ENCODE measurements at places on chromosomes 1 and 21.

GRCh38 chr1:165882168-165882837, 54.9 kb downstream of the UCK2 start:
- no peak for DNase-seq

DNA sequence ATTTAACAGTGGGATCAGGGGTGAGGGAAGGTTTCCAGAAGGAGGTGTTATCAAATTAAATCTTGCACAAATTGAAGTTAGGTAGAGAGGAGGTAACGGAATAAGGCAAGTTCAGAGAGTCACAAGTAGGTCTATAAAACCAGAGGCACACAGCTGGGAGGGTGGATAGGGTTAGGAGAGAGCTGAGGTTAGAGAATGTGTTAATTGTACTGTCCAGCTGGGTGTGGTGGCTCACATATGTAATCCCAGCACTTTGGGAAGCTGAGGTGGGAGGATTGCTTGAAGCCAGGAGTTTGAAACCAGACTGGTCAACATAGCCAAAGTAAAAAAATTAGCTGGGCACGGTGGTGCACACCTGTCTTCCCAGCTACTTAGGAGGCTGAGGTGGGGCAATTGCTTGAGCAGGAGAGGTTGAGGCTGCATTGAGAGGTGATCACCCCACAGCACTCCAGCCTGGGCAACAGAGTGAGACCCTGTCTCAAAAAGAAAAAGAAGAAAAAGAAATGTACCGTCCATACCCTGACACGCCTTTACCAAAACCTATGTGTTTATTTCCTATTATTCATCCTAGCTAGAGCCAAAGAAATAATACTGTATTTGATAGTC, 20.2 kb downstream of the SPATA45 start:
- no peak for DNase-seq

- no peak for DNase-seq
Measured at GRCh38 chr1:182674346-182675246, 9.8 kb downstream of the RGS8 start.

DNA sequence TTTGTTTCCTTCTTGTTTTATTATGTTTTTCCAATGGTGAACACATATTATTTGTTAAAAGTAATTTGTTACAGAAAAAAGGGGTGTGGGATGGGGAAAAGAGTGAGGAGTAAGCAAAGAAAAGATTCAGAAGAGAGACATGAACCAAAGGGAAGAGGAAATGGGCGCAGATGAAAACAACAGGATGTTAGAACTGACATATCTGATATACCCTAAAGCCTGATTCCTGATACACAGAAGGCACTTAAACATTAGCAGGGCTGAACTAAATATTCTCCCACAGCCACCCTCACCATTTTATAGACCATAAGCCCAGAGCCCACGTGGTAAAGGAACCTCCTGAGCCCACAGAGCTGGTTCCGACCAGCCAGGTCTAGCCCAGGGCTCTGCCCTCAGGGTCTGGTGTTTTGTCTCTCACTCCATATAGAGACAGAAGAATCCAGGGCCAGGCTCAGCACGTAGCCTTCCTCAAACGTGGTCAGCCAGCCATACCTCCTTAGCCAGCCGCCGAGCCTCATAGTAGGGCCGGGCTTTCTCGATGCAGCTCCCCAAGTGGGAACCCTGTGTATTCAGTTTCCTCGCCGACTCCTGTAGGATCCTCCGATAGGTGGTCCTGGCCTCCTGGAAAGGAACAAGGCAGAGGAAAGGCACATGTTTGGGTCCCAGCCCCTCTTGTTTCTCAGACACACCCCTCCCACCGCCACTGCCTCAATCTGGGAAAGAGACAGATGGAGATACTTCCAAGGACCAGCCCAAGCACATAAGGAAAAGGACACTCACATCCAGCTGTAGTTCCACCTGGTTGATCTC, 9.5 kb downstream of the SH3BP5L start:
- no peak for DNase-seq

- DNase-seq, result no peak
Measured at GRCh38 chr1:151936653-151937052, 27.3 kb upstream of the THEM4 start.

- no peak for DNase-seq
Measured at GRCh38 chr1:143699115-143699514, 272.7 kb downstream of the FAM72C start.

GRCh38 chr1:156382561-156382960, 13.6 kb downstream of the RHBG start:
- no peak for DNase-seq

GRCh38 chr1:21654209-21654608, 14.9 kb downstream of the RAP1GAP start:
- no peak for DNase-seq

DNA sequence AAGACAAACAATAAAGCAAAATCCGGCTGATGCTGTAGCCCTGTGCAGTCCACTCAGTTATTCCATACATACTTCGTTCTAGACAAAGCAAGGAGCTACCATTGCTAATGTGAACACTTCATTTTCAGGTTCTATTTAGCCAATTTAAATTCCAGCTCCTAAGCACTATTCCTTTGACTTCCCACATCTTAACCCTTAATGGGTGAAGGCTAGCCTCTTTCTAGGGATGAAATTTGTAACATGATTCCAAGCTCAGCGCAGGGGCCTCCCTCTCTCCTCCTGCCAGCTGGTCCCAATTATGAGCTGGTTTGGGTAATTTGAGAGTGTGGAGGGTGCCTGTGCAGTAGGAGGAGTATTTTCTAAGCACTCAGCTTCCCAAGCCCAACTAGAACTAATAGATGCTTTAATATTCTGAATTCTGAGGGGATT, 53.9 kb upstream of the PTGFRN start:
- no peak for DNase-seq

- DNase-seq, result no peak
Measured at GRCh38 chr1:84998642-84999280, 1.8 kb upstream of the MCOLN2 start.

DNA sequence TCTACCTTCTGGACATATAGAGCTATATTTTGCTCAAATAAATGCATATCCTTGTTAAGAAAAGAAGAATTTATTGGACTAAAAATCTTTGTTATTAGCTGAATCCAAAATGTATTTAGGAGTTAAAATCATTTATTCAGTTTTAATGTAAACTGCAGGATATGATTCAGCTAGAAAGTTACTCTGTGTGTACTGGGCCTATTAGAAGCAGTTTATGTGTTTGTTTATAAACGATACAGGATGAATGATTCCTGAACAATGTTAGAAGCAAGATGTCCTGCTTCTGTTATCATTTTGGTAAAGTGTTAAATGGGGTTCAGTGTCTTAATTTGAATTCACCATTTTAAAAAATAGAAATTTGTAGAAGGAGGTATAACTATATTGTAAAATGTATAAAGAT, 549.2 kb upstream of the ZRANB2 start:
- DNase-seq, result no peak

- DNase-seq, result no peak
Measured at GRCh38 chr1:162551969-162552683, 9.4 kb upstream of the UAP1 start.

GRCh38 chr21:17796503-17796902, 22.7 kb downstream of the C21orf91 start:
- no peak for DNase-seq

- DNase-seq, result no peak
Measured at GRCh38 chr1:82001345-82001744, 200.6 kb downstream of the ADGRL2 start.

DNA sequence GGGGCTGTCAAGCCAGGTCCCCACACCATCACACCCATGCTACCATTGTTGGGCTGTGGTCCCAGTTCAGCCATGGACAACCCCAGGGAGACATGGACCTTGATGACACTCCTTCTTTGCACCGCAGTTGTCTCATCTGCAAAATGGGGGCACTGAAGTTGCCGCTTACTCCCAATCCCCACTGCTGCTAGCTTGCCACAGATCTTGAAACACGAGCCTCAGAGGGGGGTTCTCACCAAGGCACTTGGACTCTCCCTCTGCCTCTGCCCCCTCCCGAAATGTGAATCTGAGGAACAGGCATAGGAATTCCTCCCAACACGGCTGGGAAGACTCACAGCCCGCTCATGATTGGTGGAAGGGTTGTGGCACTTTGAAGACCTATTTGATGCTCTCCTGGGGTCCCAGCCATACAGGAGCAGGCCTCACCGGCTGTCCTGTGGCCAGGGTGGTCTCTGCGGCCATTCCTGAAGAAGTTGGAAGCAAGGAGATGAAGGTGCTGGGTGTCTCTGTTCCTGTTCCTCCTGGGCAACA, 31.1 kb downstream of the RUNX3 start:
- DNase-seq, result no peak

GRCh38 chr1:162720996-162721395, 69.5 kb upstream of the HSD17B7 start:
- no peak for DNase-seq

DNA sequence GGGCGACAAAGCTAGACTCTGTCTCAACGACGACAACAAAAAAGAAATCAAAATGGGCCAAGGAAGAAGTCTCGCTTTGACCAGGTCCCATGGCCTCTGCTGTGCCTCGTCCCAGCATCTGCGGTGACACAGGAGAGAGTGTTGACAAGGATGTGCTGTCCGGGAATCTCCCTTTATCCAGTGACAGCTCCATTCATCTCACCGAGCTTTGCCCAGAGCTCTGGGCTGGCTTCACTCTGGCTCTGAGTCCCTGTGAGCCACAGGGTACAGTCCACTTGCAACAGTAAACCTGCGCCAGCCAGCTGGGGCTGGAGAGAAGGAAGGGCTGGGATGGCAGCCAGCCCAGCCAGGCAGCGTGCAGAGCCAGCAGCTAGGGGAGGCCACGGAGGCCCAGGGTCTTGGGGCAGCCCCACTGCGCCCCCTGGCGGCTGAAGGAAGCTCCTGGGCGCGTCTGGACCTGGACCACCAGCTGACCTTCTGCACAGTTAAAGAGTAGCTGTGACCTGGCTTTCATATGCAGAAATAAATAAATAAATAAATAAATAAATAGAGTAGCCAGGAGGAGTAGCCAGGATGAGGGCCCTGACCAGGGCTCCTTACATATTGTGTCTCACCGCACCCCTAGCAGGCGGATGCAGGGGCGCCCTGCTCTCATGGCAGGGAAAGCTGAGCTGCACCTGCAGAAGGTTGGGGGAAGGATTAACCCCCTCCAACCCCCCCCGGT, 29.7 kb downstream of the ENO1 start:
- peak; percentile 68 for DNase-seq

GRCh38 chr1:229186373-229187056, 84.4 kb upstream of the RAB4A start:
- no peak for DNase-seq

GRCh38 chr1:61081144-61081685, 1.1 kb upstream of the NFIA start:
- DNase-seq, result no peak

GRCh38 chr1:48216313-48216712, 6.2 kb upstream of the SLC5A9 start:
- no peak for DNase-seq
